Foreskin keratinocyte (primary cell): ENCODE measurements at places on chromosomes 4 and X. TPM values are rescaled to one million over a fixed set of nuclear protein-coding genes. Genes with fewer than 3 reads are reported as not detected.

Gene LEF1
- polyA plus RNA-seq, result 5.7 and 8.2 TPM in 2 replicates

Gene DNAAF6
- polyA plus RNA-seq, result not detected in 2 replicates

Gene TLR1
- 0.06 and 0.07 TPM in 2 replicates for polyA plus RNA-seq

Gene IBSP
- polyA plus RNA-seq, result not detected in 2 replicates

Gene JADE3
- 2.1 and 2.6 TPM in 2 replicates for polyA plus RNA-seq

Gene SUPT20HL1
- not detected in 2 replicates for polyA plus RNA-seq

Gene SERPINA7
- polyA plus RNA-seq, result not detected in 2 replicates

Gene SOD3
- polyA plus RNA-seq, result 0.04 TPM in 1 of 2 replicates, not detected in the other
